ENCODE measurements at places on chromosomes 12 and 14.

DNA sequence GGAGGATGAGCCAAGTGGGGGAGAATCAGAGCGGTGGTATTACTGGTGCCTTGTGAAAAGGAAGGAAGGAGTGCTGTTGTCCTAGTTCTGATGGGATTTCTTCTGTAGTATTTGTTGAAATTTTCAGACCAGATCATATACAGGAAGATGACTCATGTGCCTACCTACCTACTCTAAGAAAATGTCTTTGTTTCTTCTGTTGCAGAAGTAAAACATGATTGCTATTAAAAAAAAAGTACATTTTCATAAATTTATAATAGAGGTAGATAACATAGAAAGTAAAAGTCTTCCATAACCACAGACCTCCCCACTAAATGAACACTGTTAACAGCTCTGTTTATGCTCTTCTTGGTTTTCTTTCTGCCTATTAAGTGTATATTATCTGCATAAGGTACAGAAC, 26.9 kb downstream of the SAMD4A start:
- H3K27me3 ChIP-seq: peaks cover 10% of the 10 kb centered on the region
- no peak overlapping the region for H3K27ac ChIP-seq
- no peaks in the 10 kb centered on the region for H3K4me1 ChIP-seq

GRCh38 chr14:74015176-74015575, 3.9 kb downstream of the ENTPD5 start:
- H3K27ac ChIP-seq: no peak overlapping the region
- DNase-seq: no peak
- H3K27me3 ChIP-seq: no peaks in the 10 kb centered on the region
- H3K36me3 ChIP-seq: peaks cover 24% of the 10 kb centered on the region

GRCh38 chr12:19245666-19246065, 116.1 kb downstream of the PLEKHA5 start:
- no peaks in the 10 kb centered on the region for H3K36me3 ChIP-seq
- H3K4me1 ChIP-seq: peaks cover 12% of the 10 kb centered on the region
- H3K4me3 ChIP-seq: no peak overlapping the region
- no peak overlapping the region for H3K27ac ChIP-seq

GRCh38 chr14:62743560-62743959, 301.7 kb downstream of the KCNH5 start:
- no peaks in the 10 kb centered on the region for H3K36me3 ChIP-seq
- H3K4me3 ChIP-seq: no peak overlapping the region
- no peaks in the 10 kb centered on the region for H3K27me3 ChIP-seq

GRCh38 chr12:69345742-69346141, 2.4 kb upstream of the LYZ start:
- no peaks in the 10 kb centered on the region for H3K36me3 ChIP-seq
- no peak overlapping the region for H3K4me3 ChIP-seq
- no peak overlapping the region for H3K27ac ChIP-seq
- peaks cover 4% of the 10 kb centered on the region for H3K4me1 ChIP-seq
- H3K27me3 ChIP-seq: no peaks in the 10 kb centered on the region

GRCh38 chr14:51095854-51096823, 1.2 kb upstream of the TRIM9 start:
- H3K36me3 ChIP-seq: no peaks in the 10 kb centered on the region
- peaks cover 3% of the 10 kb centered on the region for H3K27me3 ChIP-seq
- peak; percentile 48 for DNase-seq
- peak overlapping the region; percentile 92 for H3K4me3 ChIP-seq
- peak overlapping the region; percentile 92 for H3K27ac ChIP-seq
- H3K4me1 ChIP-seq: peaks cover 5% of the 10 kb centered on the region

DNA sequence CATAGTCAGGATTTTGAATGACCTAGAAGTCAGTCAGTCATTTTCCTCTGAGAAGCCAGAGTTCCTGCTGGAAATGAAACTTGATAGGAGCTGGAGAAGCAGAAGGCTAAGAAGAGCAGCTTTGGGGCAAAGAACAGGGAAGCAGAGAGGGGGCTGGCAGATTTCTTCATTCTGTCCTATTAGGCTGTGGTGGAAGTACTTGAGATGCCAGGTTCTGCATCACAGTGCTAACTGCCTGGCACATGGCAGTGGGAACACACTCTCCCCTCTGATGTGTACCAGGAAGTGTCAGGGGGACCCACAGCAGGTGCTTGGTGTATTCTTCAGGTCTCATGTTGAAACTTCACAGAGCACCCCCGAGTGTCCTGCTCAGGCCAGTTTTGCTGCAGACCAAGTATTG, 61.0 kb downstream of the SUSD6 start:
- H3K4me3 ChIP-seq: no peak overlapping the region
- DNase-seq: no peak
- H3K4me1 ChIP-seq: peaks cover 65% of the 10 kb centered on the region
- H3K27me3 ChIP-seq: no peaks in the 10 kb centered on the region
- H3K36me3 ChIP-seq: peaks cover 8% of the 10 kb centered on the region

DNA sequence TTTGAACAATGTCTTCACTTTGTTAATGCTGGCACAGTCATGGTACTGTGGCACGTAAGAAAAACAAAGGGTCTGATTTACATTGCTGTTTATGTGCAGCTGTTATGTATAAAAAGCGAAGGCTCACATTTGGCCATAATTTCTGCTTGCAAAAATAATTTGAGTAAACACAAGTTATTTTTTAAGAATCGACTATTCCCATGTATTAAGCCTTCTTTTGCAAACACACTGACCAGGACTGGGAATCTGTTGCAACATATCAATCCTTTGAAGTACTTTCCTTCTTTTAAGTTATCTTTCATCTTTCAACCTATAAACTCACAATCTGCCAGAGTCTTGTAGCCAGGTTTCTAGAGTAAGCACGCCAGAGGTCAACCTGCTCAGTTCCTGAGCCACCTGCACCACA, 145.4 kb upstream of the BMP4 start:
- no peaks in the 10 kb centered on the region for H3K36me3 ChIP-seq
- H3K4me3 ChIP-seq: no peak overlapping the region
- H3K27me3 ChIP-seq: no peaks in the 10 kb centered on the region
- DNase-seq: no peak

DNA sequence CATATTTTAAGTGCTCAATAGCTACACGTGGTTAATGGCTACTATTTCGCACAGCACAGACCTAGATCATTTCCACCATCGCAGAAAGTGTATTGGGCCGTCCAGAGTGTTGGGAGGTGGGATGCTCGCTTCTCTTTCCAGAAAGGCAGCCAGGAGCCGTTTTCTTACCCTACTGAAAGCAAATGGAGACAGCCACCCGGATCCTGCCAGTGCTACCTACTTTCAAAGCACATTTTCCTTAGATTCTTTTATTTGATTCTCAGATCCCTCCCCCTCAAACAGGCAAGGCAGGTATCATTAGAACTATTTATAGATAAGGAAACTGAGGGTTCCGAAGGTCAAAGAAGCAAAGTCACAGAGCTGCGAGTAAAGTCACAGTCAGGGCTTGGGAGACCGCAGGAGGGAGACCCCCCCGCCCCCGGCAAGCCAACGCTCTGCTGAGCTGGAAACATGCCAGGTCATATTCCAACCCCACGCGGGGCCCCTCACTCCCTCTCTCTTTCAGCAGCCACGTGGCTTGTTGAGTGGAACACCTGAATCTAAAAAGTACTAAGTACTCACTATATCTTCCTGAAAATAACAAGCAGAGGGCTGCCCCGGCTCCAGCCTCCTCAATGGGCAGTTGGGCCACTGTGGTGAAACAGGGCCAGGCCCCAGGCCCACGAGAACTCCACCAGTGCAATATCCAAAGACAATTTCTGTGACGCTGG, 36.2 kb downstream of the PRIMA1 start:
- no peaks in the 10 kb centered on the region for H3K4me1 ChIP-seq
- no peaks in the 10 kb centered on the region for H3K36me3 ChIP-seq
- H3K4me3 ChIP-seq: no peak overlapping the region

DNA sequence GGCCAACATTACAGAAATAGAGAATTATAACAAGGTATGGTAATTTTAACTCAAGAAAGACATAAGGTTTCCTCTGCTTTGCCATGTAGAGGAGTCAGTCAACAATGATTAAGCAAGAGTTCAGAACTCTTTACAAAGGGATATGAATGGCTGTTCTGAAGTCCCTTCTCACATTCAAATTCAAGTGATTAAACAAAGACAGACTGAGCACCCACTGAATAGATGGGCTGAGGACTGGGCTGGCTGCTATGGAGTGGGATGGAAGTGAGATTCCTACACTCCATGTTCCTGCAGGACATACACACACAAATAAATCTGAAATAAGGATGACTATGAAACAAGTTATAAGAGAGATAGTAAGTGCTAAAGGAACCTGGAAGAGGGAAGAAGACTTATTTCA, 199.0 kb upstream of the GRIP1 start:
- H3K36me3 ChIP-seq: no peaks in the 10 kb centered on the region
- H3K27ac ChIP-seq: no peak overlapping the region
- H3K4me1 ChIP-seq: peaks cover 2% of the 10 kb centered on the region
- DNase-seq: no peak
- H3K27me3 ChIP-seq: peaks cover 6% of the 10 kb centered on the region
- H3K4me3 ChIP-seq: no peak overlapping the region

DNA sequence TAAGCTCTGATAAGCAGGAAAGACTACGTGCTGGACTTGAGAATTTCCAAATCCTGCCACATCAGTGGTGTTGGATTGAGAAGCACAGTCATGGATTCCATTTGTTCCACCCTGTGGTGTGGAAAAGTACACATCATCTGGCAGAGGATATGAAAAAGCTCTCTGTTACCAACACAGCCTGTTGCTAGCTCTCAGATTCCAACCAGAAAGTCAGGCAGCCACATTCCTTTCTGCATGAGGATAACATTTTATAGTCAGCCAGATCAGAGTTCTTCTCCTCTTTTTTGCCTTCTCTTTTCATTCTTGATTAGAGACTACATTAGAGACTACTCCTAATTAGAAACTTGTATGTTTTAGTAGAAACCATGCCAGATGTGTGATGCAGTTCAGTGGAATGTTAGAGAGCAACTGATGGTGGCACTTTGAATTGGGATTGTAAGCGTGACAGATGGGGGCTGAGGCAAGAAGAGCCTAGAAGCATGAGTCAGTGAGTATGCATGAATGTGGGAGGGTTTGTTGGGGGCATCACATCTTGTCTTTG, 61.2 kb upstream of the STXBP6 start:
- peaks cover 16% of the 10 kb centered on the region for H3K27me3 ChIP-seq
- no peak for DNase-seq
- H3K36me3 ChIP-seq: no peaks in the 10 kb centered on the region
- H3K4me3 ChIP-seq: no peak overlapping the region

GRCh38 chr12:27998170-27998569, 25.6 kb upstream of the PTHLH start:
- H3K36me3 ChIP-seq: no peaks in the 10 kb centered on the region
- no peak overlapping the region for H3K4me3 ChIP-seq
- no peak overlapping the region for H3K27ac ChIP-seq
- no peaks in the 10 kb centered on the region for H3K4me1 ChIP-seq

- no peak for DNase-seq
- H3K4me3 ChIP-seq: no peak overlapping the region
- H3K27ac ChIP-seq: no peak overlapping the region
- H3K36me3 ChIP-seq: no peaks in the 10 kb centered on the region
Observed at GRCh38 chr12:130371296-130371695, 33.6 kb downstream of the PIWIL1 start.

GRCh38 chr14:104477117-104477623, 102.4 kb upstream of the C14orf180 start:
- H3K4me3 ChIP-seq: no peak overlapping the region
- peaks cover under 1% of the 10 kb centered on the region for H3K4me1 ChIP-seq
- DNase-seq: no peak
- H3K27me3 ChIP-seq: no peaks in the 10 kb centered on the region

DNA sequence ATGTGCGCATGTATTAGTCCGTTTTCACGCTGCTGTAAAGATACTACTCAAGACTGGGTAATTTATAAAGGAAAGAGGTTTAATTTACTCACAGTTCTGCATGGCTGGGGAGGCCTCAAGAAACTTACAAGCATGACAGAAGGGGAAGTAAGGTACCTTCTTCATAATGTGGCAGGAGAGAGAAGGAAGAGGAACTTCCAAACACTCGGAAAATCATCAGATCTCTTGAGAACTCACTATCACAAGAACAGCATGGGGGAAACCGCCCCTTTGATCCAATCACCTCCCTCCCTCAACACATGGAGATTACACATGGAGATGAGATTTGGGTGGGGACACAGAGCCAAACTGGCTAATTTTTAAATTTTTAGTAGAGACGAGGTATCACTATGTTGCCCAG, 41.8 kb upstream of the SNX6 start:
- H3K27ac ChIP-seq: no peak overlapping the region
- H3K36me3 ChIP-seq: no peaks in the 10 kb centered on the region
- no peak for DNase-seq
- H3K4me1 ChIP-seq: no peaks in the 10 kb centered on the region
- no peaks in the 10 kb centered on the region for H3K27me3 ChIP-seq

DNA sequence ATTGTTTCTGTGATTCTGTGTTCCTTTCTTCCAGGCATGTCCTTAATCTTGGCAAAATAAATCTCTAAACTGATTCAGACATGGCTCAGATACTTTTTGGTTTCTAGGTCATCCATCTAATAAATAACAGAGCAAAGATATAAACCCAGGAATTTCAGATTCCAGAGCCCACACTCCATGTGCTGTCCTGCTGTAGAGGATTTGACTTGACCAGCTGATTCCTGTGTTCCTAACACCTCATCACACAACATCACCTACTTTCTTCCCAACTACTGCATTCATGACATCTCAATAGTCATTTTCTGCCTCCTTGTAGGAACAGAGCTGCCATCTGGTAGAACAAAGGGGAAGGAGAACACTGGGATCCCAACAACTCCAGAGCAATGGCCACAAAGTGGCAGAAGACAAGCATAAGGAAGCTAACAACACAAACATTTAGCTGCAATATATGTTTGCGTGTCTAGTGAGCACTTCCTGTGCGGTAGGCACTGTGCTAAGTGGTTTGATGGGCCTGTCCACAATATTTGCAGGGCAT, 91.9 kb upstream of the OVCH1 start:
- H3K4me1 ChIP-seq: no peaks in the 10 kb centered on the region
- no peak overlapping the region for H3K4me3 ChIP-seq
- H3K27me3 ChIP-seq: peaks cover 12% of the 10 kb centered on the region
- H3K27ac ChIP-seq: no peak overlapping the region
- no peak for DNase-seq

DNA sequence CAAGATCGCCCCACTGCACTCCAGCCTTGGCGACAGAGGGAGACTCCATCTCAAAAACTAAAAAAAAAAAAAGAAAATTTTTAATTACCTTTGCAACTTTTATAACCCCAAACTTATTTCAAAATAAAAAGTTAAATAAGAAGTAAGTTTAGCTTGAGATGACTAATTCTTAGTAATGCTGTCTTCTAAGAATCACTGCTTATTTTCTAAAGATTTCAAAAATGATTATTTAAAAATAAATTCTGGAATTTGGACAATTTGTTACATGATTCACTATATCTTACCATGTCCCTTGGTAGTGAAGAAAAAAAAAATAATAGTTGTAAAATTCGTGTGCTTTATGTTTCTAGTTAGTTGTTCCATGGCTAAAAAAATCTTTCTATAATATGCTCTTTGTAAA, 11.6 kb upstream of the HECTD1 start:
- no peaks in the 10 kb centered on the region for H3K27me3 ChIP-seq
- no peaks in the 10 kb centered on the region for H3K36me3 ChIP-seq
- H3K4me1 ChIP-seq: no peaks in the 10 kb centered on the region

DNA sequence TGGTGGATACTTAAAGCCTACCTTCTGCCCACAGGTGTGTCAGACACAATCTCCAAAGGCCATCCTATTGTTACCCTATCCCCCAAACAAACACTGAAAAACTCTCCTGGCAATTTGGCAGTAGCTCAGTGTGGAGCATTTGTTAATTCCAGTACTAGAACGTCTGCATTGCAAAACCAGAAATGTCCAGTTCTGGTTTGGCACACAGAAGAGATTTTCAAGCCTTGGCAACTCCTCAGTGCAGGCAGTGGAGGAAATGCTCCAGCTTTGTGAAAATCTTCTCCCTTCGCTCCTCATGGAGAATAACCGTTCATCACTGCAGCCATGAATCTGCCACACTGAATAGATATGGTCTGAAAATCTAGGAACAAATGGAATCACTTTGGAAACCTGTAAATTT, 5.3 kb upstream of the SOCS2 start:
- no peak for DNase-seq
- H3K4me1 ChIP-seq: peaks cover 5% of the 10 kb centered on the region
- H3K36me3 ChIP-seq: peaks cover 6% of the 10 kb centered on the region
- no peaks in the 10 kb centered on the region for H3K27me3 ChIP-seq
